Smooth muscle cell of the coronary artery (primary cell): ENCODE measurements at places on chromosomes 3 and 15. TPM values are rescaled to one million over a fixed set of nuclear protein-coding genes. Genes with fewer than 3 reads are reported as not detected.

The MOBP gene
- under 0.01 TPM in 1 of 2 replicates, not detected in the other for total RNA-seq

The GP9 gene
- total RNA-seq = not detected in 2 replicates

The CGNL1 gene
- 0.59 and 2.9 TPM in 2 replicates for total RNA-seq

The CCDC54 gene
- total RNA-seq = not detected in 2 replicates

The ZBED2 gene
- total RNA-seq = 0.08 TPM in 1 of 2 replicates, not detected in the other

The CPLX3 gene
- not detected in 2 replicates for total RNA-seq

The GATM gene
- 0.12 and 0.30 TPM in 2 replicates for total RNA-seq

The SAMMSON gene
- not detected in 2 replicates for total RNA-seq

The SLC22A14 gene
- 0.23 and 0.70 TPM in 2 replicates for total RNA-seq

The ZNF501 gene
- total RNA-seq = 3.8 and 5.5 TPM in 2 replicates

The PPP1R14D gene
- not detected in 2 replicates for total RNA-seq

The SERINC4 gene
- total RNA-seq = not detected in 2 replicates

The MRPL46 gene
- 6.3 and 9.8 TPM in 2 replicates for total RNA-seq

The SI gene
- total RNA-seq = not detected in 2 replicates

The KIF23 gene
- total RNA-seq = 2.5 and 12.9 TPM in 2 replicates

The CCR9 gene
- total RNA-seq = not detected in 2 replicates

The ZMAT3 gene
- 22.3 and 28.6 TPM in 2 replicates for total RNA-seq

The CCR2 gene
- total RNA-seq = under 0.01 TPM in 1 of 2 replicates, not detected in the other

The TUSC7 gene
- total RNA-seq = not detected in 2 replicates

The RAB5A gene
- 16.8 and 46.8 TPM in 2 replicates for total RNA-seq

The CCDC174 gene
- total RNA-seq = 4.2 and 5.9 TPM in 2 replicates

The ZNF80 gene
- total RNA-seq = not detected in 2 replicates

The SV2B gene
- 0.12 TPM in 1 of 2 replicates, not detected in the other for total RNA-seq

The AMOTL2 gene
- total RNA-seq = 71.3 and 116 TPM in 2 replicates

The ZPLD1 gene
- total RNA-seq = 0.38 TPM in 1 of 2 replicates, not detected in the other

The SLC27A2 gene
- total RNA-seq = not detected in 2 replicates

The CADM2 gene
- not detected in 2 replicates for total RNA-seq

The SLC28A2 gene
- not detected in 2 replicates for total RNA-seq

The AGBL1 gene
- not detected in 2 replicates for total RNA-seq

The PTX3 gene
- 809 and 818 TPM in 2 replicates for total RNA-seq

The ADCY5 gene
- total RNA-seq = 0.08 and 0.23 TPM in 2 replicates

The IMPG2 gene
- 0.23 and 0.35 TPM in 2 replicates for total RNA-seq

The KBTBD13 gene
- total RNA-seq = under 0.01 TPM in 1 of 2 replicates, not detected in the other

The THSD4 gene
- total RNA-seq = 13.7 and 23.1 TPM in 2 replicates

The ZBTB47 gene
- total RNA-seq = 22.5 and 44.0 TPM in 2 replicates

The PAK6 gene
- total RNA-seq = not detected in 2 replicates

The ECT2 gene
- 9.5 and 16.5 TPM in 2 replicates for total RNA-seq

The SCAANT1 gene
- total RNA-seq = not detected in 2 replicates

The TRIM59 gene
- total RNA-seq = 3.4 and 16.5 TPM in 2 replicates

The STOML1 gene
- total RNA-seq = 7.8 and 18.5 TPM in 2 replicates
